ENCODE measurements at places on chromosomes 5 and 9.

DNA sequence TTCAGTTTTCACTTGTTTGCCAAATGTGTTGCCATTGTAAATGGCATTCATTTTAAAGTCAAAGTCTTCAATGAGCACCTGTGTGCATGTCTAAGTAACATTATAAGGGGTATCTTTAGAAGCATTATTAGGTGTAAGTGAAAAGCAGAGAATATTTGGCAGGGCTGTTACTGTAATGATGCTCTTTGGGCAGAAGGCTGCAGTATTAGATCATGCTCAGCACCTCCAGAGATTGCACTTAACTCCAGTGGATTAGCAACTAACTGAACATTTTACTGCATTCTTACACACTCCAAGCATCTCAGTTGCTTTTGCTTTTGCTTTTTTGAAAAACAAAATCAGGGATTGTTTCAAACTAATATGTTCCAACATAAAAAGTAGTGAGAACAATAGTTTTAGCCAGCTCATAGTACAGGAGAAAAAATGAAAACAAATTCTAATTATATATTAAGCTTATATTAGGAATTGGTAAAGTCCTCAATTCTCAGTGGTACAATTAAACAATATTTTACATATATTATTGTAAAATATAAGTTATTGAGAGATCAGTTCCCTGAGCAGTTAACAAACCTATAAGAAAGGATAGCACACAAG, 1740.9 kb upstream of the CDH9 start:
- DNase-seq = no peak

DNA sequence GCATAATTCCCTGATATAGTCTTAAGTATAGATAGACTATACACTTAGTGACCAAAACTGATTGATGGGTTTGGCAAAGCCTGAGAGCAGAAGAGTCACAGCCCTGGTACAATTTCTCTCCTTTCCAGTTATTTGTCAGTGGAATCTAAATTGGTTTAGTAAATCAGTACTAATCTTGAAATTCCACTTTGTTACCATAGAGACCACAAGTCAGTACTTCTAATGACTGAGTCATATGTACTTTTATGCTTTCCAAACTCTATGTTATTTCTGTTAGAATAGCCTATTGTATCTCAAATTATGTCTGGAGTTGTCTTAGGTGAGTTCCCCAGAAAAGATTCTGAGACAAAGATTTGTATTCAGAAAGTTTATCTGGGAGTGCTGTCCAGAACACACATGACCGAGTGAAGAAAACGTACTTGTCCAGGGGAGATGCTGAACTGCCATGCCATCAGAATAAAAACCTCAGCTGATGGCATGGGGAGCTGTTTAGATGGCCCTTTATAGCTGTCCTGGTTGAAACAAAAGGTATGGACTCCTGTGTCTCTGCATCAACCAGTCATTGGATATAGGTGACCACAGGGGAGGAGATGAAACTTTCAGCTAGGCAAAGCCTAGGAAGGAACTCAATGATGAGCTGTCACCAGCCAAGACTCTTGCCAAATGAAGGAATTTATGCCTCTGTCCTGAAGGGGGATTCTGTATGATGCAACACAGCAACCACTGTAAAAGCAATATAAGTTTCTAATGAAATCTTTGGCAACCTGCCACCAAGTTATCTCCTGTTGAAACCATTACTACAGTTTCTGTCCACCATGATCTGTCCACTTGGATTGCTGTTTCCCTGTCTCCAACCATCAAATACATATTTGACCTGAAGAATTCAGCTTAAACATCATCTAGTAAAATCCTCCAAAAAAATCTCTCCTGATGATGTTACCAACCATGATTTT, 18.0 kb upstream of the SMC2 start:
- DNase-seq = no peak

GRCh38 chr9:16215353-16215680, 655.2 kb downstream of the BNC2 start:
- DNase-seq = no peak

- DNase-seq = no peak
Observed at GRCh38 chr5:157665467-157666070, 5.8 kb upstream of the C5orf52 start.

- no peak for DNase-seq
Observed at GRCh38 chr9:93945400-93946337, 9.5 kb downstream of the BARX1 start.

GRCh38 chr9:129597355-129598088, 23.4 kb downstream of the C9orf50 start:
- no peak for DNase-seq

GRCh38 chr9:125700791-125701190, 6.2 kb downstream of the MAPKAP1 start:
- no peak for DNase-seq

DNA sequence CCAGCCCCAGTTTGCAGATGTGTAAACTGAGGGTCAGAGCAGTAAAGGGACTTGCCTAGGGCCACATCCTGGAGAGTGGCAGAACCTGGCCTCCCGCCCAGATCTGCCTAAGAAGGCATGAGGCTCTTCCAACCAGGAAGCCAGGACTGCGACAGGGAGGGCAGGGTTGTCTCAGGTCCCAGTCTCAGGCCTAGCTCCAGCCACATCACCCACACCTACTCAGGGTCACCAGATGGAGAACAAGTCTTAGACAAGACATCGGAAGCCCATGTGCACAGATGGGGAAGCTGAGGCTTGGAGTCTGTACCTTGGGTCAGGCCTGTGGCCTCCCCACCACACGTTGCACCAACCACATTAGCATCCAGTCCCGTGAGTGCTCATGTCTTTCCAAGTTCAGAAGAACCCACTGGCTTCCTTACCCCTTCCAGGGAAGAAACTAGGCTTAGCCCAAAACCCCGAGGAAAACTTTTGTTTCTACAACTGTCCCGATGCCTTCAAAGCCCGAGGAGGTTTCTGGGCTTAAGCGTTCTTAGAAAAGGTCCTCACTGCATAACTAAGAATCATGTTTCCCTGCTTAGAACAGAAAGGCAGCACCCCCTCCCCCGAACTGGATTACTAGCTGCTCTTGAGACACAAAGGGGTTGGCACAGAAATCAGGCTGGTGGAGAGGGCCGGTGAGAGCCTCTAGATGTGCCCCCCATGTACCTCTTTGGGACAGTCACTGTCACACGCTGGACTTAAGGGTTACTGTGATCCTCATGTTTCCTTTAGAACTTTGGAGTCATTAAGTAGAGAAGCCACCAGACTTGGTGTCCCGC, 2.2 kb downstream of the FAM78A start:
- no peak for DNase-seq

- no peak for DNase-seq
Observed at GRCh38 chr5:153562189-153562588, 71.7 kb downstream of the GRIA1 start.

DNA sequence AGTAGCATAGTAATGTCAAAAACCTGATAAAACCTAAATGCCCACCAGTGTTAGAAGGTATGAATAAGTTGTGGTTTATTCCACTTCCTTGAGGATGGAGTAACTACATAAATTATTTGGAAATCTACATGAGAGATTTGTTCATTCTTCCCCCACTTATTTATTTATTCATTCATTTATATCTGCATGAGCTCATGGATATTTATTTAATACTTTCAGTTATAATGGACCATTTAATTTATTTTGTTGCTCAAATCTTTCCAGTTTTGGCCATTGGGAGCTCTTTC, 223.8 kb upstream of the S1PR3 start:
- DNase-seq = no peak

- no peak for DNase-seq
Observed at GRCh38 chr9:107992271-107992670, 502.7 kb upstream of the KLF4 start.

- no peak for DNase-seq
Observed at GRCh38 chr5:179975713-179976134, 68.0 kb upstream of the TBC1D9B start.

DNA sequence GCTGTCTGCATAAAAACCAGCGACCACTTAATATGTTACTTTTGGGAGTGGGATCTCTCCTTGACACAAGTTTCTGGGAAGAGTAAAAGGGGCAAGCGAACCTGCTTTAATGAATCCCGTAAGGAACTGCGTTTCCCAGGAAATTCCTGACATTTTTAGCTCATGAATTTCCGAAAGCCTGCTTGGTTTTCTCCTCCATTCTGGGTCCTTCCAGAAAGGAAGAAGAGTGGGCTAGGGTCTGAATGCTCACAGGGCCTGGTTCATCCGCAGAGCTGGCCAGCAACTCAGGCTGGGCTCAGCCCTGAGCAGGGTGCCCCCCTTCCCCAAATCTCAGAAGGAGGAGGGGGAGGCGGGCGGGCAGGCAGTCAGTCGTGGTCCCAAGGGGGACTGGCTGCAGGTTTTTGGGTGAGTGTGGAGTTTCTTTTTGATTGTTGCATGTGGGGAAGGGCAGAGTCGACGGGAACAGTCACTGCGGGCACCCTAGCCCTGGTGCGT, 1.2 kb upstream of the PURA start:
- DNase-seq = no peak

GRCh38 chr9:20065796-20066700, 277.2 kb upstream of the SLC24A2 start:
- no peak for DNase-seq

DNA sequence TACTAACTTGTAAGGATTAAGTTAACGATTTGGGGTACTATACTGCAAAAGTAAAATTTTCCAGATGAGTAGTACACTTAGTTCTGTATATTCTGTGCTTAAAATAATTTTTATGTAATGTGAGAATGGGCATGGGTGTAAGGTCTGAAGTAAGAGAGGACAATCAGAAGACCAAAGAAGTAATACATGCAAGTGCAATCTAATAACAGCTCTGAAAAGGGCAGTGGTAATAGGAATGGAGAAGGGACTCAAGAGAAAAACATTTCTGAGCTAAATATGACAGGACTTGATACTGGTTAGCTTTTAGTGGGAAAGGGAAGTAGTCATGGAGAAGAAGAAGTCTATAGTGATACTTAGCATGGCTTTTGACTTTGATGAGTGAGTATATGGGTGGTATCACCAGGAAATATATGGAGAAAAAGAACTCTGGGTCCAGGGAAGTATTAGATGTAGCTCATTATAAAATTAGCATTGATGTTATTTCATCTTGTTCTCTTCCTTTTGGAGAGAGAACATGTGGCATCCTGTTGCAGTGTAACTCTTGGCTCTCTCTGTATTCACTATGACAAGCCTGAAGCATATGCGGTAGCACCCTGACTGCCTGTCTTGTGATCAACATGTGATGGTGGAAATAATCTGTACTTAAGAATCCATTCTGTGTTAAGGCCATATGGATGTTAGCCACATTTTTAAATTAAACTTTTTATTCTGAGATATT, 60.5 kb downstream of the ERCC6L2 start:
- DNase-seq = no peak

- no peak for DNase-seq
Observed at GRCh38 chr9:32873553-32873952, 90.2 kb downstream of the TMEM215 start.

- DNase-seq = no peak
Observed at GRCh38 chr9:35615981-35616680, 2.1 kb downstream of the CD72 start.

DNA sequence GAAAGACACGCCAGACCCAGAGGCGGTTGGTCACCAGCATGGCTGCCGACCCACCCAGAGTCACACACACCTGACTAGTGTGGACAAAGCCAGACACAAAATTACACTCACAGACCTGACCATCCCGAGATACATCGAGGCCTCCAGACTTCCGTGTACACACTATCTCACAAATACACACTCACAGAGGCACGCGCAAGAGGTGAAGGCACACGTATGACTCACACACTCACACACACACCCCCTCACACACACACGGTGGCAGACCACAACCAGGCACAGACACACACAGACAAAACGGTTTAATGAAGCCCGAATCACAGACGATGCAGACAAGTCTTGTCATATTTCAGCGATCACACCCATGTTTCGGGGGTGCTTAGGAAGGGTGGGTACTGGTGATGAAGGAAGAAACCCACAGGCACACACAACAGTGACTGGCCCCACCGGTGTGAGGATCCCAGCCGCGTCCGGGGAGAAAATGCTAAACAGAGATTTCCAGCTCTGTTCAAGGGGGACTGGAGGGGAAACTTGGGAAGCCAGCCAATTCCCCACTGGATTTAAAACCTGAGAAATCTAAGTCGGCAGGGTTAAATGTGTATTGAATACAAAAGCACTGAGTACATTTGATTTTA, 51.3 kb downstream of the CRB2 start:
- DNase-seq = no peak

GRCh38 chr5:11121885-11122284, 360.9 kb upstream of the DAP start:
- DNase-seq = no peak

- no peak for DNase-seq
Observed at GRCh38 chr5:64773533-64773932, 4.8 kb downstream of the CWC27 start.

DNA sequence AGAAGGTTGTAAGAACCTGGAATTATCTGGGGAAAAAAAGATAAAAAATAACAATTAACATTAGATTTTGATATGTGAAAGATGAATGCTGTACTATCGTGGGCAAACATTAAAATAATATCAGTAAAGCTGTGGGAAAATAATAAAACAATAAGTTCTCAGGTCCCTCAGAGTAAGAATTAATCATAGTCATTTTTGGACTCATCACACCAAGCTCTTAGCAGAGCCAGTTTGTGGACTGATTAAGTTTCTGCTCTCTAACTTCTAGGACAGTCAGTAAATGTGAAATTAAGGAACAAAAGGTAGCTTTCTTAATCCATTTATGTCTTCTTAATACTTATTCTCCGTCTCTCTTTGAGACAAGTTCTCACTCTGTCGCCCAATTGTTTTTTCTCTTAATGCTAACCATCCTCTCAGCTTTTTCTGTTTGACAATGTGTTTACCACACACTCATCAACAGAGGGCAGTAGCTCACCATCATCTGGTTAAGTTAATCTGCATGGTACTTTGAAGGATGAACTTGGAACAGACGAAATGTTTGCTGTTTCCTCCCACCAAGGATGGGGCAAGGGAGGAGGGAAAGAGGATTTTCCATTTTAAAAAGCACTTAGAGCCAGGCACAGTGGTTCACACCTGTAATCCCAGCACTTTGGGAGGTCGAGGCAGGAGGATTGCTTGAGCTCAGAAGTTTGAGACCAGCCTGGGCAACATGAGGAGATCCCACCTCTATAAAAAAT, 5.3 kb upstream of the ACO1 start:
- peak; percentile 4 for DNase-seq

DNA sequence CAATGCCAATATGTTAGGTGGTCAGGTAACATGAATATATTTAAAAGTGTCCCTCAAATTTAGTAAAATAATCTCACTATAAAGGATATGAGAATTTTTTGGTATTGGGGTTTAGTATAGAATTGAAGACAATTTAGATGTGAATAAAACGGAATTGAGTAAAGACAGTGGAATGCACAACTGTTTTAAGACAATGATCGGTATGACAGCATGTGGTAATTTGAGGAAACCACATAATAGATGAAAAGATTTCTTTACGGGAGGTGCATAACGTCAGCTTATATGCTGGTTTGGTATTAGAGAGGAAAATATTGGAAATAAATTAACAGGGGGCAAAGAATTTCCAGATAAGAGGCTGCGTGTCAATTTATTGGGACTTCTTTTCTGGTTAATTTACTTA, 1043.2 kb downstream of the CDH18 start:
- DNase-seq = no peak

GRCh38 chr9:126578029-126578428, 35.7 kb upstream of the LMX1B start:
- no peak for DNase-seq

Measured in activated T-helper 1 cell treated with anti-CD3 and anti-CD28 coated beads, Interleukin-2, amount 50 U/mL, for 16 hours (primary cell).